Activated CD4-positive, alpha-beta T cell treated with anti-CD3 and anti-CD28 coated beads, Interleukin-2, Interleukin-6, amounts not matched to agents 100 ng/mL and 50 ng/mL, durations not matched to agents 16 hours and 8 hours (primary cell): ENCODE measurements at places on chromosomes 2 and 18.
A peak's percentile ranks its signal among the peaks of the same experiment; 100 is the strongest.

DNA sequence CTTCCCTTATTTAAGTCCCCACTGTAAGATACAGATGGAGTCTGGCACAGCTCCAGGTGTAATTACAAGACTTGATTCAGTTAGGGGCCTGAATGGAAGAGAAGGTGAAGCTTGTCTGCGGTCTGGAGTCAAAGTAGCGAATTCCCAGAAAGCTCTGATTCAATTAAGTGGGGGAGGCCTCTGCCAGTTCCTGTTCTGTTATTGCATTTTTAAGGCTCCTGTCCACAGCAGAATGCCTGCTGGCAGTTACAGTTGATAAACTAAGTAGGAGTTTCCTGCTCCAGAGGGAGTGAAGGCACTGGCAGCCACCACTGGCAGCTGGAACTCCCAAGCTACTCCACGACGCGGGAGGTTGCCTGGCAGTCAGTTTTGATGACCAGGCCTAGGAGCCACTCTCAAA, 181.1 kb downstream of the SOCS6 start:
- no peak for DNase-seq

DNA sequence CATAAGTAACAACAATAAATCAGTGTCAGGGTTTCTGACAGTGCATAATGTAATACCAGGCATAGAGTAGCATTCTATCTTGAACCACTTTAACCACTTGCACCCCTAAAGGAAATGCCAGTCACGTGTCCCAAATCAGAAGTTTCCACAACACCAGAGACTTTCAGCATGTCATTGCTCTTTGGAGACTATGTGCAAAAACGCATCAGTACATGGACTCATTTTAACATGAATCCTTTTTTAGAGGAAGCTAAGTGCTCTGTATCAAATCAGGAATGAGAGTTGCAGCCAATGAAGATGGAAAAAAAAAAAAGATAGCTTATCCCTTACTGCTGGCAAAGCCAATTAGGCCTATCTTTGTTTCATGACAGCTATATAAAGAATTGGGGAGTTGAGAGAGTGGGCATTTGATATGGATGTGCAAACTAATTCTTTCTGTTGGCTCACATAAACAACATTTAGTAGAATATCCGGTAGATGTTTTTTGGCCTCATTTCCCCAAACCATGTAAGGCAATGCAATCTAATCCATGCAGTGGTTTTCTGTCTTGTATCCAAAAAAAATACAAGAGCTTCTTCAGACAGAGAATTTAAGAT, 353.1 kb downstream of the IRS1 start:
- no peak for DNase-seq

GRCh38 chr2:240913810-240914644, 7.9 kb downstream of the CROCC2 start:
- DNase-seq = peak; percentile 72

DNA sequence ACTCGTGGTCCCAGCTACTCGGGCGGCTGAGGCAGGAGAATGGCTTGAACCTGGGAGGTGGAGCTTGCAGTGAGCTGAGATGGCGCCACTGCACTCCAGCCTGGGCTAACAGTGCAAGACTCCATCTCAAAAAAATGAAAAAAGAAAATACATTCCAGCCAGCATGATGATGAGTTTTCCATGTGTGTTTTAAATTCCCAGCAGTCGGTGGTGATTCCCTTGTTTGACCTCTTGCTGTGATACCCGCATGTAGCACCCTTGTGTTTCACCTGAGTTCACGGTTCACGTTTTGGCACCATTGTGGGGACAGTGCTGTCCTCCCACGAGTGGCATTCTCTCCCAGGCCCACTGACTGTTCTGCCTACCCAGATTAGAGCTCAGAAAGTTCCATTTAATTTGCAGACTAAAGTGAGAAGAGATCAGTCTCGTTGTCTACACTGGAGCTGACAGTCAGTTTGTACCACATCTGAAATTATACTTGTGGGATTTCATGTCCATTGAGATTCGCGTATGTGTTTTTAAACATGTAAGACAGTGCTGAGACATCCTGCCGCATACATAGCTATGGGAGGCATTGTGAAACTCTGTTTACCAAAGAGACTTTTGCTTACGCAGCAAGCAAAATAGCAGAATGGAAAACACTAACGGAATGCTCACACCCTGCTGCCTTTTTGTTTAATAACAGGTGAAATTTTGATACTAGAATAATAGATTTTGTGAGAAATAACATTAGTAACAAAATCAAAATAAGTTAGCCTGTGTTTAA, 157.1 kb downstream of the GBX2 start:
- no peak for DNase-seq

DNA sequence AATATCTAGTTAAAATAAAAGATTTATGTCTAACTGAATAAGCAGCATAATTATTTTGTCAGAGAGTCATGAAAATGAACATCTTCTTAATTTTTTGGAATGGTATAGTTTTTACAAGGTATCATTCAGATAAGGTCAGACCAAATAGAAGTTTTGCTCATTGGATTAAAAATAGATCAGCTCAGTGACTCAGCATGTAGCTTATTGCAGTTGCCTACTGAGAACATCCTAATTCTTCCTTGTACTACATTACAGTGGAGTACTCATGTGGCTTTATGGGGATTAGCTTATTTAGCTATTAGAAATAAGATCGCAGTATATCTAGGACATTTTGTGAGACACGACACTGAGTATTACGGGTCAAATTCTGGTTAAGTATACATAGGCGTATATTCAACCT, 38.2 kb upstream of the PPM1B start:
- no peak for DNase-seq

GRCh38 chr2:18834341-18834740, 245.0 kb upstream of the NT5C1B start:
- no peak for DNase-seq

GRCh38 chr2:22536133-22536532, 848.8 kb upstream of the KLHL29 start:
- DNase-seq = no peak

GRCh38 chr2:233832869-233833311, 21.4 kb downstream of the HJURP start:
- peak; percentile 13 for DNase-seq

- no peak for DNase-seq
These were observed 16.7 kb downstream of the LHCGR start for GRCh38 chr2:48738806-48739205.

- no peak for DNase-seq
These were observed 623.1 kb upstream of the HS6ST1 start for GRCh38 chr2:128941751-128942150.

- DNase-seq = no peak
These were observed 113.7 kb upstream of the GYPC start for GRCh38 chr2:126542247-126542646.

GRCh38 chr2:196284144-196284844, 112.9 kb upstream of the STK17B start:
- no peak for DNase-seq

GRCh38 chr2:234320066-234320465, 176.8 kb downstream of the ARL4C start:
- no peak for DNase-seq

DNA sequence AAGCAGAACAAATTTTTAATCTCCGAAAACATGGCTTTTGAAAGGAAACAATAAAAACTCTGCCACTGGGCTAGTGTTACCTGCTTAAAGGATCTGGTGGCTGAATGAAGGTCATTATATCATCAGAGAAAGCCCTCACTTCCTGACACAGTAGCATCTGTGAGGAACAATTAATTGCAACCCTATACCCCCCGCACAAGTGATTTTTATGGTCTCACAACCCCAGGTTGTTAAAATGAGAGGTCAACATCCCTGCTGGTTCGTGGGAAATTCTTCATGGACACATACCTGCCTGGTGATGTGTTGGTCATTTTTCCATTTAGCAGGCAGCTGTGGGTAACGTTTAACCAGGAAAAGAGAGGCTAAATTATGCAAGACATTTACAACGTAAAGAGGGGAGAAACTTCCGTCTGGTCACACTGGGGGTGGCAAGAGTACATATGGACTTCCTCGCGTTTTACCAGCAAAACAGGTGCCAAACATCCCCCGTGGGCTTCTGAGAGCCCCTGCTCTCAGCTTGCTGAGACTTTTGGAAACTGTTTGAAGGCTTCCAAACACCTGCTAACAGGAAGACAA, 29.2 kb downstream of the NIFK start:
- no peak for DNase-seq

DNA sequence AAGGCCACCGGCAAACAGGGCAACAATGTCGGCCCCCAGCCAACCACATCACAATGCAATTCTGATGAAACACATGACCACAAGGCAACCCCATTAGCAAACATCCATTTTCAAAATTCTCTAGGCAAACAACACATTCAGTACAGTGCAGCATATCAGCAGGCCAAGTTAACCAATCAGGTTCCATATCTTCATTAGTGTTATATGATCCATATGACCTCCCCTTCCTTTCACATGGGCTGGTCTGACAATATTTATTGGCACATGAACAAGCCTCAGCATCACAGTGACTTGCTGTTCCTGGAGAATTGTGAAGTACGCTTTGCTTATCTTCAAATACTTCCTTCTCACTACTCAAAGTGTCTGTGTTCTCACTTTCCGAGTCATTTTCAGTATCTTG, 19.8 kb downstream of the RNF103 start:
- DNase-seq = no peak

- no peak for DNase-seq
These were observed 18.2 kb downstream of the HOXD1 start for GRCh38 chr2:176206682-176207081.

- no peak for DNase-seq
These were observed 128.6 kb downstream of the BIRC6 start for GRCh38 chr2:32485399-32485798.

DNA sequence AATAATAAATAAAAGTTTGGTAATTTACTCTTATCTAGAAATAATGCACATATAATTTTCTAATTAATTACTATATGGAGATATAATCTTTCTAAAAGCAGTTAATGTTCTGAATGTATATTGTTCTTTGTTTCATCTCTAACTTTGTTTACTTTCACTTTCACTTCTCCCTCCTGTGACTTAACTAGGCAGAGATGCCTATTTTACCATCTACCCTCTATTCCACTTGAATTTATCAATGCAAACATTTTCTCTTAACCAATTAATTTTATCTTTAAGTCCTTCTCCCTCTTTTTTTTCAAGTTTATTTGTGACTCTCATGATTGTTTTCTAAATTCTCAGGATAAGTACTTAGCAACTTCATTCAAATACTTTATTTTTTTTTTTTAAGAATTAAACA, 55.1 kb upstream of the IL1RL1 start:
- DNase-seq = no peak

GRCh38 chr2:86052265-86052664, 53.4 kb downstream of the POLR1A start:
- no peak for DNase-seq

DNA sequence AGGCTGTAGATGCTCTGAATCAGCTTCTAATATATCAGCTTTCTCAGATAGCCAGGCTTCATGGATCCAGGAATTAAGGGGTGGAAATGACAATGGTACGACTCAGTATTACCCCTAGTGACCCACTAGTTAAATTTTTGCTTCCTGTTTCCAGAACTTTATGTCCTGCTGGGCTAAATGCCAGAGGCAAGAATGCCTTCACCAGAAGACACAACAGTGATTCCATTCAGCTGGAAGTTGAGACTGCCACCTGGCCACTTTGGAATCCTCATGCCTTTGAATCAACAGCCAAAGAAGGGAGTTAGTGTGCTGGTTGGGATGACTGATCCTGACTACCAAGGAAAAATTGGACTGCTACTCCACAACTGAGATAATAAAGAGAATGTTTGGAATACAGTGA, 239.1 kb downstream of the ASXL3 start:
- DNase-seq = no peak

- peak; percentile 99 for DNase-seq
These were observed at the start of gene DDX18 for GRCh38 chr2:117814417-117815264. DDX18 (plus strand) TSS chr2:117814691; CDS start chr2:117814778, 87 bp downstream.

GRCh38 chr2:101608408-101609310, 88.8 kb upstream of the MAP4K4 start:
- no peak for DNase-seq

GRCh38 chr2:150234787-150235446, 252.6 kb downstream of the RND3 start:
- no peak for DNase-seq

- no peak for DNase-seq
These were observed 4.1 kb upstream of the RAD51AP2 start for GRCh38 chr2:17522303-17522702.

GRCh38 chr18:76817888-76818611, 4.3 kb upstream of the ZNF236 start:
- DNase-seq = no peak

- peak; percentile 83 for DNase-seq
These were observed 8.4 kb upstream of the MGAT5 start for GRCh38 chr2:134245340-134245984.

- DNase-seq = no peak
These were observed 102.7 kb upstream of the PTPRM start for GRCh38 chr18:7464245-7464966.

DNA sequence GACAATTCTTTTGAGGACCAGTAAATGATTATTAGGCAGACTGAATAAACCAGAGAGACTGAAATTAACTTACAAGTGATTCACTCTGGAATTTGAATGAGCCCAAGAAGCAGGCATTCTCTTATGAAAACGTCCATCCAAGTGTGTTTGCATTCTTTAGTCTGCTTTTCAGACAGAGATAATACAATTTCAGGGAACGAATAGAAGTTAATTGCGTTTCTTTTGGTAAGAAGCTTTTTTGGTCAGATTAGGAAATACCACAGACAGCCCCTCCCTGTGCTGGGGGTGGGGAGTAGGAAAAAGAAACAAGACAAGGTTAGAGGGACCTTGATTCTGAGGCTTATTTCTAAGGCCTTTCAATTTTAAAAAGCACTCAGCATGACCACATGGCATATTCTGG, 874.4 kb downstream of the SUCLG1 start:
- DNase-seq = no peak

DNA sequence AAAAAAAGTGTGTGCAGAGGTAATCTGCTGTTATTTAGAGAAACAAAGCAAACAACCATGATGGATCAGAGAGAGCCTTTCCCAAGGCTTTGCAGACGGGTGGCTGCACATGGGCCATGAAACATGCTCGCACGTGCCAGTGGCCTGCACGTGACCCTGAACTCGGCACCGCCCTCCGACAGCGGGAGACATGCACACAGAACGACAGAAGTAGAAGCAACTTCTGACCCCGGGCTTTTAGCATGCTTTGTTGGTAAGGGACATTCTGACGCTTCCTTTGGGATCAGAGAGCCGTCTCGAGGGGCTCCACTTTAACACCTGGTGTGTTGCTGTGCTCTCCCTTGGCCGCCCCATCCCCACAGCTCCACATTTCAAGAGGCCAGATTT, 112.5 kb downstream of the KCNF1 start:
- no peak for DNase-seq

GRCh38 chr18:49597157-49597931, 35.5 kb downstream of the LIPG start:
- DNase-seq = no peak

- no peak for DNase-seq
These were observed 201.7 kb upstream of the STON1 start for GRCh38 chr2:48328159-48328809.
